ENCODE measurements at places on chromosomes 1 and 21.

- no peak for DNase-seq
Measured at GRCh38 chr1:55938861-55939260, 640.5 kb downstream of the PLPP3 start.

DNA sequence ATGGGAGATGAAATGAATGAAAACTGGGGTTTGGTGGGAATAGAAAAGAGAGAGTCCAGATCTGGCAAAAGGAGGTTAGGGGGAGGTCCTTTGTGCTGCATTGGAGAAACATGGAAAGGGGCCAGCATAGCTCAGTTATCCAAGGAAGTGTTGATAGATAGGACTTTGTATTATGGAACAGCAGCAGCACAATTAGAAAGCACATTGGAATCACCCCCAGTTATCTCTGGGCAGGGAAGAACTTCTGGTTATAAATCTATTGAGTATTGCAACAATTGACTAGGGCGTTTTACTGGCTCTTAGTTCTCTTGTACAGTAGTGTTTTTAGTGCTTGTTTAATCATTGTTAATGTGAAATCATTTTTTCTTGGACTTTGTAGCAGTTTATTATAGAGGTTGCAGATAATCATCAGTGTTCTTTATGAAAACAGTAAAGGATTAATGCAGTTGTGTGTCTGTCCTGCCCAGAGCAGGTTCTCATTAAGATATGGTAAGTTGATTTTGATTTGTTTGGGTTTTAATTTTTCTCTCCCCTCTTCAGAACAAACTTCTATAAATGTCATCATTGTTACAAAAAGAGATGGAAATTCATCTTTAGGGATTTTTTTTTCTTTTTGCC lies 76.6 kb downstream of the NR5A2 start:
- DNase-seq: no peak

DNA sequence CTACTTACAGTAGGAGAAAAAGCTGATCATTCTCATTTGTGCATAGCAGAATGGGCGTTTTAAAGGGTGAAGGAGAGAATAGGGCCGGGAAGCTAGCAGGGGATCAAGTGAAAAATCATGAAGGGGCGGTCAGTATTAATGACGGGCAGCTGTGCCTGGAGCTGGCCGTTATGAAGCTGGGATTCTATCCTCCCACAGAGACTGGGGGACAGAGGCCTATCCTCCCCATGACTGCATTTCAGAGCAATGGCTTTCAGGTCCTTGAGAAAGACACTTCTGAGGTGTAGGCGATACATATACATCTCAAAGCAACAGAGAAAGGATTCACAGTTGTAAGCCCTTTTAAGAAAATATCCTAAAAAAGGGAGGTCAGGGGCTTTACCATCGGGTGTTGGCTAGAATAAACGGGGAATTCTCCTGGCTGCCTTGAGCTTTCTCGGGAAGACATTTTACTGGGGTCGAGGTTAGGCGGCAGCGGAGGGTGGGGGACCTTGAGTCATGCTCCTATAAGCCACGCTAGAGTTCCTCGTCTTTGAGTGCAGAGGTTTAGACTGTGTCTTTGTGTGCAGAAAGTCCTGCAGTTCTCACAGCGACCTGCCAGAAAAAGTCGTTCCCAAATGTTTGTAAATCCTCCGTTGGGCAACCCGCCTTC lies 559 bp upstream of the MTARC2 start:
- DNase-seq: no peak

- no peak for DNase-seq
Measured at GRCh38 chr1:68107771-68108170, 57.3 kb upstream of the DIRAS3 start.

DNA sequence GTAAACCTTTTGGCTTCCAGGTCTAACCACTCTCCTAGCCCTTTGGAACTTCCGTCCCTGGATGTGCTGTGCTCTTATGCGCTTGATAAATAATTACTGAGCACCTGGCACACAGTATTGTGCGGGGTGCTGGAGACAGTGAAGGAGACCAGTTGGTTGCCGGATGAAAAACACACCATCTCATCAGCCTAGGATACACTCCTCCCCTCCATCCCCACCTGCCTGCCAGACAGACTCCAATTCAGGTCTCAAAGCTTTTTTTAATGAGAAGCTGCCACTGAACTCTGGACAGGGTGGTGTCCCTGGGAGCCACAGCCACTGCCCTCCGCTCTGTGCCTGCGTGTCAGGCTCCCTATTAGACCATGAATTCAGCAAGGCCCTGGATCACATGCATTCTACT lies 9.2 kb downstream of the GNB1 start:
- DNase-seq: no peak

- DNase-seq: no peak
Measured at GRCh38 chr1:150890033-150890416, 3.1 kb downstream of the CTXND2 start.

GRCh38 chr1:14529475-14529874 lies 69.0 kb upstream of the KAZN start:
- no peak for DNase-seq

GRCh38 chr1:17663646-17664045 lies 91.5 kb upstream of the ACTL8 start:
- DNase-seq: no peak

DNA sequence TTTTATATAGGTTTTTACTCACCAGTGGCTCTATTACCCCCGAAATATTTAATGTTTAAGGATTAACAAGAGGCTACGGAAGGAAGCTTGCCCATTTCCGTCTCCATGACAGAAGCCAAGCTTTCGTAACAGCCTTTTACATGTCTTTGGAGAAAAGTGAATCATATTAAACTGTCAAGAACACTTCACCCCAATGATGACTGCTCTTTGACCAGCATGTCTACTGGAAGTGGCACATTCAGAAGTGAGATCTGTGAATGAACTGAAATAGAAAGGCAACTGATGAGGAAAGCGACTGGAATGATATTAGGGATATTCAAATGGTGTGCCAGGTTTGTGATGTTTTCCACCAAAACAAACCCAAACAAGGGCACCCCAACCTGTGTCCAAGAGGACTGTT lies 8.5 kb upstream of the PRDM15 start:
- DNase-seq: no peak

DNA sequence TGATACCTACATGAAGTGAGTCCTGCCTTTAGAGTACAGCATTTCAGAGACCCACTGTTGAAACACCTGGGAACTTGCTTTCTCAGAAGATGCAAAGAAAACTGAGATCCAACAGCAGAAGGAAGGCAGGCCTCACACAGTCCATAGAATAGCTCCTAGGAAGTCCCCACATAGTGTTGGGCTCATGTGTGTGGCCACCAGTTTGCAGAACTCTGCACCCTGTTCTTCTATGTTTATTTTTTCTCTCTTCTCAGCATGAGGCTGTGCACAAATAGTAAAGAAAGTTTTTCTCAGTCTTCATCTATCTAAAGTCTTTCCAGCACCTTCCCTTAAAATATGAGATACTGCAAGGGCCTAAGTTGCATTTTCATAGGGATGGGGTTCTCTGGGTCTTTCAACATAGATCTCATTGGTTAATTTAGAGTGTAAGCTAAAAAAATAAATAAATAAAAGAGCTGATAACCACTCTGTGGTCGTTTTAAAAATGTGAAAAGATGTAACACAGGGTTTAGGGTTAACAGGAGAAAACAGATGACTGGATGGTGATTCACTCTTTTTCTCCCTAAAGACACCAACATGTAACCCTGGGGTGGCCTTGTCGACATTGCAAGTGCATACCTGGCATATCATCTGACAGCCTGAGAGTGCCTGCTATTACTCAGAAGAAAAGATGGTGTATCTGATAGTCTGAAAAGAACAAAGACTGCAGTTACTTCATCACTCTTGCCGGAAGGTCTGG lies 94.6 kb downstream of the ZC3H11B start:
- no peak for DNase-seq

DNA sequence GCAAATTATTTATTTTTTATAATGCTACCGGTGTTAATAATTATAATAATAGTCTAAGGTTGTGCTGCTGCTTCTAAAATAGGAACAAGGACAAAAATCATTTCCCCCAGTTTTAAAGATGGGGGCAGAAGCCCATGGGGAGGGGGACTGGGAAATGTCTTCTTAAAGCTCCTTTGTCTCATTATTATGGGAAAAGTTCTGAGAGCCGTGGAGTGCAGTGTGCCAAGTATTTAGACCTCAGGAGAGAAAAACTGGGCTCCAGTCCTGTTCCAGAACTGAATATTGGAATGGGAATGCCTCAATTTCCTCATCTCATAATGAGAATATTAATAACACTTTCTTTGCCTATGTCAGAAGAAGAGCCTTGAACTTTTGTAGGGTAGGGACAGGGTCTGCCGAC lies 40.9 kb upstream of the ATF3 start:
- no peak for DNase-seq

- no peak for DNase-seq
Measured at GRCh38 chr1:10980841-10981727, 31.4 kb upstream of the TARDBP start.

DNA sequence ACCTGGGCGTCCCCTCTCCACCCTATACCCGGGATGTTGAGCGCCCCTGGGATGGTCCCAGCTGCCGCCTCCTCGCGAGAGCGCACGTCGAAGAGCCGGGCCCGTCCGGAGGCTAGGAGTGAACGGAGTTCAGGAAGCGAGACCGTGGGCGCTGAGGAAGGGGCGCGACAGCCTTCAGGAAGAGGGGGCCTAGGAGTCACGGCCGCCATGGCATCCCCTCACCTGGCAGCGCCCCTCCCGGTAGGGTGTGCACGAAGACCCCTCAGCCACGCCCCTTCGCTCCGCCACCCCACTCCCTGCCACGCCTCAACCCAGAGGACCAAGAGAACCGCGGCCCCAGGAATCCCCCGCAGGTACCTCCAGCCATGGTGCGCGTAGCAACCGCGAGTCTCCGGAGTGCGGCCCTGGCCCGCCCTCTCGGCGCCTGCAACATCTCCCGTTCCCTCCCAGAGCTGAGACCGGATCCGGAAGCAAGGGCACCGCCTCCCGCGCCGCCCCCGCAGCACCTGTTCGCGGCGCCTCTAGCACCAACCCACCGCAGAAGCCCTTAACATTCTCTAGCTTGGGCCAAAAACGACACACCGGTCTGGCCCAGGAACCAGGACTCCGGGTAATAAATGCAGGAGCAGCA lies at the start of gene TSTD1:
TSS of gene TSTD1 (minus strand) at position 442 of the 631 bp plus-strand sequence. CDS start at position 367, 75 bp downstream.
- DNase-seq: peak; percentile 82

DNA sequence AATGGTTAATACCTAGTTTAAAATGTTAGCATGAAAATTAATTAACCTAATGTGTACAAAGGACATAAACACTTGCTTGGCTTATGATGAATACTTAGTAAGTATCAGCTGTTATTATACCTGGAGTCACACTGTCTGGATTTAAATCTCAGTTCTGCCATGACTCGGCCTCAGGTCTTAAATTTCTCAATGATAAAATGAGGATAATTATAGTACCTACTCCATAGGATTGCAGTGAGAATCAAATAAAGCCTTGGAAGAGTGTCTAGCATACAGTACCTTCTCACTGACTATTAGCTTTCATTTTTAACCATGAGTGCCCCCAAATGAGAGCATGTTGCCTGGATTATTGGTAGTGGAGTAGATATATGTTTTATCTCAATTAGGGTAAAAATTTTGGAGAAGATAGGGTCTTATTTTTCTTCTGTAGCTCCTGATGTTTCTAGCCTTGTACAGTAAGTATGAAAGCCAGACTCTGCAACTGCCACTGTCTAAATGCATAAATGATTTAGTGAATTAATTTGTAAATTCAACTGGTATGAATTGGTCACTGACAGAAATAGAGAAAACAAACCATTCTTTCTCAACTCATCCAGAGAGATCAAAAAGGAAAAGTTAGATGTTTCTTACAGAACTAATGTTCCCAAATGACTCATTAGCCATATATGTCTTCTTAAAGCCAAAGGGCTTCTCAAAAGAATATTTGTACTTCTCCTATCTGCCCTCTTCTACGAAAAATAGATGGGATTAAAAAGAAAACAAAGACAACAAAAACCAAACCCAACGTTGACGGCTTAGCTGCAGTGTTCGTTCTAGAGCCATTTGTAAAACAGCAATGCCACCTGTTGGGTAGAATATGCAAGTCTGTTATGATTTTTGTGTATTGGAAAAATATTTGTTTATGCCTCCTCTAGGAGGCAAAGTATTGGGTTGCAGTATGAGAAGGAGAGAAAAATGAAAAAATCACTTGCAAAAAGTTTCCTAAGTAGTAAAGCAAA lies 53.8 kb upstream of the MROH9 start:
- DNase-seq: no peak

GRCh38 chr1:67618285-67619018 lies 66.5 kb upstream of the GADD45A start:
- no peak for DNase-seq

DNA sequence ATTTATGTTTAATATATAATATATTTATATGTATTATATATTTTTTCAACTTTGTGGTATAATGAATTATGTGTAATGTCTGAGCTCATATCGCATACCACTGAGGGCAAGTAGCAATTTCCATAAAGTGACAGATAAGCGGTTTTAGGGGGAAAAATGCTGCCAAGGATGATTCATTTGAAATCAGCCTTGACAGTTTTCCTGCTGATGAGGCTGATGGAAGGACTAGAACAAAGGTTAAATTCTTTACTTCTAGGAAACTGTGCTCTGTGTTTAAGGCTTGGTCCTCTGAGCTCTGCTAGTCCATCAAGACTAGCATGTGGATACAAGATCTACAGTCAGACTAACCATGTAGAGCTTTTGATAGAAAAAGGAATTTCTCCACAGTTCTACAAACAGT lies 19.3 kb upstream of the DDAH1 start:
- DNase-seq: no peak

- no peak for DNase-seq
Measured at GRCh38 chr1:186739515-186739914, 59.3 kb upstream of the PTGS2 start.

- no peak for DNase-seq
Measured at GRCh38 chr1:87146538-87146937, 182.1 kb upstream of the LMO4 start.

GRCh38 chr1:234969581-234970400 lies 158.8 kb downstream of the TOMM20 start:
- DNase-seq: no peak

DNA sequence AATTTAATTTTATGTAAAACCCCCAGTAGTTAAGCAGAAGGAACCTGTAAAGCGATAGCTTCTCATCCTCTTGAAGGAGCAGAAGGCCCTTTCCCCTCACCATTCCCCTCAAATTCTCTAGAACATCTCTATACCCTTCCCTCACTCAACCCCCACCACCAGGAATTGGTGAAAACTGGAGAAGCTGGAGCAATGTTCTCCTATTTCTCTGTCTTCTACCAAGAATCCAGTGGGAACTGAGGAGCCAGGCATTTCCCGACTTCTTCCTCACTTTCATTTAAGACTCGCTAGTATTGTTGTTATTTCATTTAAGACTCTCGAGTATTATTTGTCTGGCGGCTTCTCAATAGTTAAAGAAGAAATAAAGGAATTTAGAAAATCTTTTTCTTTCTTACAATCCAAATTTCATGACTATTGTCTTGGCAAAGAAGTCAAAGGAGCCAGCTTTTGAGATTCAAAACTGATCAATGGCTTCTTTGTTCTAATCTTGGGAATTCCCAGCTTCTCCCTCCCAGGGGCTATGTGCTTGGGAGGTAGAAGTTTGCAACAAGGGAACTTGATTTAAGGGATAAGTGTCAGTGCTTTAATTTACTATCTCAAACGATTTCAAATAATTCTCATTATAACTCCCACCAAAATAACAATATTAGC lies 253.3 kb upstream of the ADGRL2 start:
- no peak for DNase-seq

- DNase-seq: no peak
Measured at GRCh38 chr21:46117586-46118315, 19.8 kb downstream of the COL6A2 start.
